ENCODE measurements at places on chromosomes 7 and 10.

GRCh38 chr10:61793760-61794703 lies 107.5 kb upstream of the ARID5B start:
- no peak for DNase-seq

GRCh38 chr10:5633166-5633749 lies 33.1 kb downstream of the ASB13 start:
- DNase-seq: no peak

DNA sequence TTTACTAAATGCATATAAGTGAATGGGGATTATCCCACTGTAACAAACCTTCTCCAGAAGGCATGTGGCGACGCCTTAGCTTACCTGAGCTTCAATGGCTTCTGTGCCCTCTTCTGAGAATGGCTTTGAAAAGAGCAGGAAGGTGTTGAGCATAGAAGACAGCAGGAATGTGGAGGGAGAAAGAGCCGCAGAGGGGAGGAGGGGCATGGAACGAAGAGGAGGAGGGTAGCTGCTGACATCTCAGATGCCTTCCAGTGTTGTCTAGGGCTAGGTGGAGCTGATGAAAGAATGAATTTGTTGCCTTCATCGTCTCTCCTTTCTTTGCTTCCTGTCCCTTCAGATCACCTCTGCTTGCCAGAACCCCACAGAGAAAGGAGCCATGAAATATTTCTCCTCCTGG lies 86.2 kb downstream of the ITIH5 start:
- DNase-seq: no peak

- DNase-seq: no peak
Measured at GRCh38 chr7:2175514-2175913, 57.2 kb downstream of the MAD1L1 start.

- no peak for DNase-seq
Measured at GRCh38 chr10:7513455-7513854, 102.6 kb upstream of the SFMBT2 start.

Measured in activated naive CD4-positive, alpha-beta T cell treated with anti-CD3 and anti-CD28 coated beads, Interleukin-2, amount 50 U/mL, for 72 hours (primary cell).